Stomach (tissue), 19 donors: ENCODE measurements at places on chromosomes 12 and 14. TPM values are rescaled to one million over a fixed set of nuclear protein-coding genes. Genes with fewer than 3 reads are reported as not detected.
A peak's percentile ranks its signal among the peaks of the same experiment; 100 is the strongest.

DHRS2 gene
- 4.6 TPM for total RNA-seq

RPGRIP1 gene
- not detected for total RNA-seq

SALL2 gene
- total RNA-seq = 6.5 TPM

GALNT6 gene
- 40.4 TPM for total RNA-seq

CACNB3 gene
- 9.9 TPM for total RNA-seq

PLEKHH1 gene
- total RNA-seq = 136 TPM

GRCh38 chr12:3214526-3215365, 137.6 kb downstream of the TSPAN9 start:
- no peak overlapping the region for H3K27ac ChIP-seq
- no peak overlapping the region for H3K4me3 ChIP-seq
- no peaks in the 10 kb centered on the region for H3K27me3 ChIP-seq
- no peaks in the 10 kb centered on the region for H3K36me3 ChIP-seq
- H3K4me1 ChIP-seq = peaks cover 8% of the 10 kb centered on the region
- no peak for DNase-seq

- no peak overlapping the region for H3K27ac ChIP-seq
- H3K36me3 ChIP-seq = no peaks in the 10 kb centered on the region
- H3K27me3 ChIP-seq = no peaks in the 10 kb centered on the region
- no peaks in the 10 kb centered on the region for H3K4me1 ChIP-seq
- no peak for DNase-seq
- H3K4me3 ChIP-seq = no peak overlapping the region
These were observed 64.5 kb downstream of the TMTC3 start for GRCh38 chr12:88206601-88207000.

GRCh38 chr12:104864668-104865067, 93.4 kb downstream of the SLC41A2 start:
- no peaks in the 10 kb centered on the region for H3K36me3 ChIP-seq
- no peaks in the 10 kb centered on the region for H3K27me3 ChIP-seq
- peaks cover 6% of the 10 kb centered on the region for H3K4me1 ChIP-seq
- no peak overlapping the region for H3K4me3 ChIP-seq
- no peak overlapping the region for H3K27ac ChIP-seq

GRCh38 chr12:38328306-38328895, 11.8 kb downstream of the ALG10B start:
- no peaks in the 10 kb centered on the region for H3K27me3 ChIP-seq
- H3K27ac ChIP-seq = no peak overlapping the region
- DNase-seq = no peak
- H3K4me1 ChIP-seq = no peaks in the 10 kb centered on the region

GRCh38 chr12:51911788-51912711, 4.7 kb downstream of the ACVRL1 start:
- H3K4me1 ChIP-seq = peaks cover 52% of the 10 kb centered on the region
- peaks cover 17% of the 10 kb centered on the region for H3K36me3 ChIP-seq
- no peak for DNase-seq
- no peaks in the 10 kb centered on the region for H3K27me3 ChIP-seq
- peak overlapping the region; percentile 16 for H3K4me3 ChIP-seq

DNA sequence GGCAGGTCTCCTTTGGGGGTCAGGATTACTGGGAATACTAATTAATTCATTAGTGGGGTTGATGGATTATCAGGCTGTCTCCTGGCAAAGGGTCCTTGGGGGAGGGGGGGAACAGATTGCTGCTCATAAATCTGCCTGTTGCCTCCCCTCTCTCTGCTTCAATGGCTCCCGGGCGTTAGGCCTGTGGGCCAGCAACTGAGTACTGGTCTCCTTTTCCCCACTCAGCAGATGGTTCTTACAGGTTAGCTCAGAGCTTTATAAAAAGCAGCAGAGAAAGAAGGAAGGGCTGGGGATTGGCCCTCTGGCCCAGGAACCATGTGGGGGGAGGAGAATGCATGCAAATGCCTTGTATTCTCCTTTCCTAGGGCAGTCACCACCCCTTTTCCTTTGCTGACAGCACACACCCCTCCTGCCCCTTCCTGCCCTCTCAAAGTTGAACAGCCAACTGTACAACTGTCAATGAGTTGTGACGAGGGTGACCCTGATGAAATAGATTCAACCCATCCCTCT, 2.3 kb upstream of the NEUROD4 start:
- H3K4me3 ChIP-seq = no peak overlapping the region
- no peaks in the 10 kb centered on the region for H3K36me3 ChIP-seq
- DNase-seq = no peak
- peaks cover 11% of the 10 kb centered on the region for H3K27me3 ChIP-seq
- H3K4me1 ChIP-seq = no peaks in the 10 kb centered on the region
